DMS79 treated with DMSO at 0.1 percent for 48 hours (cell line): ENCODE measurements at places on chromosomes 13 and 19.

GRCh38 chr13:49791711-49792549 lies 552 bp downstream of the KPNA3 start:
- DNase-seq, result peak; percentile 23

DNA sequence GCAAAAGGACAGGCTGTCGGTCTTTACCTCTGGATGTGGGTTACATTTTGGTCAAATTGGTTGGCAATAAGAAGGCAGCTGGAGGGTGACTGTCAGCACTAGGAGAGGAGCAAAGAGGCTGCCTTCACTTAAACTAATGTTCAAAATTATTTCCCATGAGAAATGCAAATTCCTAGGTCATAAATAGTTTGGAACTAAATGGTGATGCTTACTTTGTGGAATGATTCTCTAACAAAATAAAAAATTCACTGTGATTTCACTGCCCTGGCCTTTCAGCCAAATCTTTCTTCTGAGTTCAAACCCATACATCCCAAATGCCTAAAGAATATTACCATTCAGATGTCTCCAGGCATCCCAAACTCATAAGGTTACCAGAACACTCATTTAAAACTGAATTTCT lies 25.0 kb upstream of the OXGR1 start:
- DNase-seq, result no peak

DNA sequence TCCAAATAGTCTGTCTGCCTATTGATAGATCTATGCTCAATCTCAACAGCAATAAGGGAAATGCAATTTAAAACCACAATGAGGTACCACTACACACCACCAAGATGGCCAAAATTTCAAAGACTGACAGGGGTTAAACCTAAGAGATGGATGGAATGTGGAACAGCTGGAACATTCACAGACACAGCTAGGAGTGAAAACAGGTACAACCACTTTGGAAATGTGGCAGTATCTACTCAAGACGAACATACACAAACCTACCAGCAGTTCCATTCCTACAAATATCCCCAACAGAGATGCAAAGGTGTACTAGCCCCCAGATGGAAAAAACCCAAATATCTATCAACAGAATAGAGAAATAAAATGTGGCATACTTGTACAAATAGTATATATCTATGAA lies 86.4 kb downstream of the TSC22D1 start:
- DNase-seq, result no peak

DNA sequence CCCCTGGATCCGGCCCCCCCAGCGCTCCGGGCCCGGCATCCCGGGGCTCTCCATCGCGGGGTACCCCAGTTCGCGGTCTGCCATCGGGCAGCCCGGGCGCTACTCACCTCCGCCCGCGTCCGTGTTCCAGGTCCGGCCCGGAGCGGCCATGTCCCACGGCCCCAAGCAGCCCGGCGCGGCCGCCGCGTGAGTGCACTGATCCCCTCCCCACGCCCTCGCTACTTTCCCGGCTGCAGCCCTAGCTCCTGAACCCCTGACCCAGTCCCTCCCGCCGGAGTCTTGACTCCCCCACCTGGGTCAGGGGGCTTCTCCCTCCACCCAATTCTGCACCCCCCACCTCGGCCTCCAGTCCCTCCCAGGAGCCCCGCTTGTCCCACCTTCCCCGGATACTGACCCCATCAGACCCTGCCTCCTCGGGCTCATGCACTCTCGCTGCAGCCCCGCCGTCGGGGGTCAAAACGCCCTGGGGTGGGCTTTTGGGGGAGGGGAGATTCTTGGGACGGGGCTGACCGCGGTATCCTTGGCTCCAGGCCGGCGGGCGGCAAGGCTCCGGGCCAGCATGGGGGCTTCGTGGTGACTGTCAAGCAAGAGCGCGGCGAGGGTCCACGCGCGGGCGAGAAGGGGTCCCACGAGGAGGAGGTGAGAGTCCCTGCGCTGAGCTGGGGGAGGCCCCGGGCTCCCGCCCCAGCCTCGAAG lies 566 bp downstream of the HMG20B start:
- DNase-seq, result no peak

- DNase-seq, result no peak
Observed at GRCh38 chr13:19153782-19154450, 27.7 kb downstream of the TUBA3C start.
